ENCODE measurements at places on chromosomes 11 and 22. TPM values are rescaled to one million over a fixed set of nuclear protein-coding genes. Genes with fewer than 3 reads are reported as not detected.

- DNase-seq = no peak
Observed at GRCh38 chr22:43418079-43418825, 6.4 kb downstream of the MPPED1 start.

The OR8G1 gene
- not detected for total RNA-seq

DNA sequence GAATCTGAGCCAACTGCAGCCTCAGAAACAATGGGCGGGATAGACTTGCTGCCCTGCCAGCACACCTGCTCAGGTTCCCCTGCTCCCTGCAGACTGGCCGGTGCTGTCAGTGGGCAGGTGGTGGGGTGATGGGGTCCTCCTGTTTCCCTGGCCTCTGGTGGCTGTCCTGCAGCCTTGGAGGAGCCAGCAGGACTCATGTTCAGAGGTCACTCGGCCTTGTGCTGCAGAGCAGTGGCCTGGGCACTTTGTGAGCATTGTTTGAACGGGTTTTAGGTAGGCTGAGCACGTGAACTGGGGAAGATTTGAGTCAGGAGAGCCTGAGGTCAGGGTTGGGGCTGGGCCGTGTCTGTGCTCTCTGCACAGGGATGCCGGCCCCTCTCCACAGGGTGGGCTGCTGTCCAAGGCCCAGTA is 17.6 kb downstream of the PPIL2 start:
- DNase-seq = no peak

- DNase-seq = no peak
Observed at GRCh38 chr22:41799486-41800347, 762 bp upstream of the CCDC134 start.

DNA sequence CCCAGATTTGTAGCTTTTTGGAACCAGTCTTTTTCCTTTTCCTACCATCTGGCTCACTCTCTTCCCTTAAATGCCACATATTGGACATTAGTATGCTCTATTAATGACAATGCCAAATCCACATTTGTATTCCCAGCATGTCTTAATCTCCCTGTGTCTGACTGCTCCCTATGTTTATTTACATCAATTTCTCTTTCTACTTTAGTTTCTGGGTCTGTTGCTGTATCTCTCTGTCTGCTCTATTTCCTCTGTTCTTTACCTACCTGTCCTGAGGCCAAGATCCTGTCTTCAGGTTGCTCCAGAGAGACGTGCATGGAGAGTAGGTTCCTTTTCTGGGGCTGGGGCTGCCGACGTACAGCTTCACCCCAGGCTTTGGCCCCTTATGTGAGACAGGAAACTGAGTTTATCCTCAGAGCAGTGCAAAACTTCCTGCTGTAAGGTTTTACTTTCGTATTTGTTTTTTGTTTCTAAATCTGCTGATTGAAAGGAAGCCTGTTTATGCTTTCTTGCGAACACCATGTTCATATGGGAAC is 25.6 kb downstream of the OR2AG2 start:
- no peak for DNase-seq

The OR51E2 gene
- total RNA-seq = 0.23 TPM

DNA sequence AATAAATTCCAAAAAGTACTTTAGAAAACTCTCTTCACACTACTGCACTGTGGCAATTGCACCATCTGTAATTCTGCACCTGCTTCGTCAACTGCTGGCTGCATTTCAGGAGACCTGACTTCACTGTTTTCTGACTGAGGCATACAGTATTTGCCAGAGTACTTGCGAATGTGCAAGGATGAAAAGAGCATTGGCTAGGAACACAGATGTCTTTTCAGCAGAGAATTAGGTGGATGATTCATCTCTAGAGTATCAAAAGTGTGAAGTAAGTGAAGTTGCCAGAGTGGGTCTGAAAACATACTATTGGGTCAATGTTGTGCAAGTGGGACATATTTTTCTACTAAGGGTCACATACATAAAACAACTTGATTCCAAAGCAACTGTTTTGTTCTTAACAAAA is 427.5 kb upstream of the CCDC90B start:
- no peak for DNase-seq

DNA sequence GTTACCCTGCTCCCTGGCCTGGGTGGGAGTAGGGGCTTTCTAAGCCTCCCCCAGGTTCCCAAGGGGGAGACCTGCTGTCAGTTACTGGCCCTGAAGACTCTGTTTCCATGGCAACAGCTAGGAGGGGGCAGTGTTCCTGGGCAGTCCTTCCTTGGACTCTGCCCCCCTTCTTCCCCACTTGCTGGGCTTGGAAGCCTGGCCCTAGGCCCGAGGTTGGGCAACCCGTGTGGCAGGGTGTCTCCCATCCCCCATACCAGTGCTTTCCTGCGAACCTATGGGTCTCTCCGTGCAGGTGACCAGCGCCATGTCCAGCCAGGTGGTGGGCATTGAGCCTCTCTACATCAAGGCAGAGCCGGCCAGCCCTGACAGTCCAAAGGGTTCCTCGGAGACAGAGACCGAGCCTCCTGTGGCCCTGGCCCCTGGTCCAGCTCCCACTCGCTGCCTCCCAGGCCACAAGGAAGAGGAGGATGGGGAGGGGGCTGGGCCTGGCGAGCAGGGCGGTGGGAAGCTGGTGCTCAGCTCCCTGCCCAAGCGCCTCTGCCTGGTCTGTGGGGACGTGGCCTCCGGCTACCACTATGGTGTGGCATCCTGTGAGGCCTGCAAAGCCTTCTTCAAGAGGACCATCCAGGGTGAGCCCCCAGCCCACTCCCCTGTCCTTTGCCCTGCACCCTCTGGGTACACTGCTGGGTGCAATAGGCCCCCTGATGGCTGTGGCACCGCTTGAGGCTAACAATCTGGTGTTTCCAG is 1.7 kb downstream of the ESRRA start:
- no peak for DNase-seq

DNA sequence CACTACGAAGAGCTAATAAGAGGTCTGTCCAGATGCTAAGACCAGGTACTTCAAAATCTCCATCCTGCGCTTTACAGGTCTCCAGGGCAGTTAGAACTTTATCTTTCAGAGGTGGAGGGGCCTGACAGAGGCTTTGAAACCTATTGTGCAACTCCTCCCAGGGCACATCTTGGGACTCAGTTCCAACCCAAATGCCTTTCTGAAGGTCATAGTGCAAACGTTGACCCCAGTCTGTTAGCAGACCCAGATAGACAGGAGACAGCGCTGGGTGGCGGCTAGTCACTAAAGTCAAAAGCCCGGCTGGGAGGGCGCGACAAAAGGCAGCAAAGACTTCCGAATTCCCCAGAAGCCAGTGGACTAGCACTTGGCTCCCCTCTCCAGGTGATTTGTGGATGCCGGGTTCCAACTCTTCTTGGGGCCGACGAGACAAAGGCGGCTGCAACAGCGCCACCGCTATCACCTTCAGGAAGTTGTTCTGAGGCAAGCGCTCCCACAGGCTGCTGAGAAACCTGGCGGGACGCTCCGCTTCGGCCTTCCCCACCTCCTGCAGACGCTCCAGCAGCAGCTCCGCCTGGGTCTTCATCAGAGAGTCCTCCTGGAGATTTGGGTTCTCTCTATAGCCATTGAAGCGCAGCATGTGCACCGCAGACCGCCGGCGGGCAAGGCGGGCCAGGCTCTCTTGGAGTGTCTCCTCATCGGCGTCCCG is 728 bp downstream of the FANCF start:
- DNase-seq = peak; percentile 86

Measured in posterior vena cava (tissue), 2 donors.